ENCODE measurements at places on chromosomes 5 and 9.

- DNase-seq = no peak
Observed at GRCh38 chr5:111950660-111951059, 193.7 kb upstream of the NREP start.

DNA sequence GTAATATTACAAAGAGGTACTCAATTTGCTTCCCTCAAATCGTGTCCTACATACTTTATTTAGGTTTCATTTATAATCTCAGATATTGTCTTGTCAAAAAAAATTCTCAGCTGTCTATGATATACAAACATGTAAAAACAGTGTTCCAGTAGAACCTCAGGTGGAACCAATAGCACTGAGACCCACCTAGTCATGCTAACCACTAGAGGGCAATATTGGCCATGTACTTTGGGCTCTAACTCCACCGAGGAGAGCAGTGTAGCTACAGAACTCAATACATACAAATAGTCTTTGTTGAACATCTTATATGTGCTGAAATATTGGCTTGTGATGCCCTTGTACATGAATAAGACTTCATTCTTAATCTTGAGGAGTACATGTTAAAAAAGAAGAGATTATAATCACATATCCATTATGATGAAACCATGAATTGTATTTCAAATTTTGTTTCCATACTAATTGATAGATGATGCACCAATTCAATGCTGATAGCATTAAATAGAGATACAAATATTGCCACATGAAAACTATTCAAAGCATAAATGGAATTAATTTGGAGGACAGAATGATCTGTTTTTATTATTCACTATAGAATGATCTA, 71.2 kb upstream of the CNTLN start:
- no peak for DNase-seq

- no peak for DNase-seq
Observed at GRCh38 chr5:67677422-67677970, 480.9 kb upstream of the CD180 start.

- DNase-seq = no peak
Observed at GRCh38 chr9:34964458-34964857, 6.4 kb downstream of the PHF24 start.

GRCh38 chr9:126829035-126829434, 24.2 kb downstream of the ZBTB43 start:
- no peak for DNase-seq

DNA sequence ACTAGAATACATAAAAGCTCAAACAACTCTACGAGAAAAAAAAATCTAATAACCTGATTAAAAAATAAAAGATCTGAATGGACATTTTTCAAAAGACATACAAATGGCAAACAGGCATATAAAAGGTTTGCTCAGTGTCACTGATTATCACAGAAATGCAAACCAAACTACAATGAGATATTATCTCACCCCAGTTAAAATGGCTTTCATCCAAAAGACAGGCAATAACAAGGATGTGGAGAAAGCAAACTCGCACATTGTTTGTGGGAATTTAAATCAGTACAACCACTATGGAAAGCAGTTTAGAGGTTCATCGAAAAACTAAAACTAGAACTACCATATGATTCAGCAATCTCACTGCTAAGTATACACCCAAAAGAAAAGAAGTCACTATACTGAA, 20.8 kb downstream of the UGT3A2 start:
- no peak for DNase-seq

- DNase-seq = no peak
Observed at GRCh38 chr5:178391480-178391879, 158.9 kb upstream of the PHYKPL start.

GRCh38 chr5:147400881-147401280, 109.0 kb downstream of the DPYSL3 start:
- DNase-seq = no peak

GRCh38 chr9:17757816-17758215, 178.9 kb downstream of the SH3GL2 start:
- no peak for DNase-seq

DNA sequence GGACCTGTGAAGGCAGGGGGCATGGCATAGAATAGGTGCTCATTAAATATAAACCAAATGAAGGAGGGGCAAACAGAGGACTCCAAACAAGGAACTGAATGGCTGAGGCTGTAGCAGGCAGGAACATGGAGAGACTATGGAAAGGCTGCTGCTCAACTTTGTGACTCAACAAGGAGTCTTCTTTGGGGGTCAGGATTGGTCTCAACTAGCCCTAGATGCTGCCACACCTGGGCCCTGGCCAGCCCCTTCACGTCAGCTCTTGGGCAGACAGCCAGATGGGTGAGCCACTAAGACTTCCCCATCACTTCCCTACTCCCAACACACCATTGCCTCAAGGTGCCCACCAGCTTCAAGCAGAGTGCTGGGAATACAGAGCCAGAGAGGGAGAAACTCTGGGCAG, 11.0 kb downstream of the RPP25L start:
- no peak for DNase-seq

DNA sequence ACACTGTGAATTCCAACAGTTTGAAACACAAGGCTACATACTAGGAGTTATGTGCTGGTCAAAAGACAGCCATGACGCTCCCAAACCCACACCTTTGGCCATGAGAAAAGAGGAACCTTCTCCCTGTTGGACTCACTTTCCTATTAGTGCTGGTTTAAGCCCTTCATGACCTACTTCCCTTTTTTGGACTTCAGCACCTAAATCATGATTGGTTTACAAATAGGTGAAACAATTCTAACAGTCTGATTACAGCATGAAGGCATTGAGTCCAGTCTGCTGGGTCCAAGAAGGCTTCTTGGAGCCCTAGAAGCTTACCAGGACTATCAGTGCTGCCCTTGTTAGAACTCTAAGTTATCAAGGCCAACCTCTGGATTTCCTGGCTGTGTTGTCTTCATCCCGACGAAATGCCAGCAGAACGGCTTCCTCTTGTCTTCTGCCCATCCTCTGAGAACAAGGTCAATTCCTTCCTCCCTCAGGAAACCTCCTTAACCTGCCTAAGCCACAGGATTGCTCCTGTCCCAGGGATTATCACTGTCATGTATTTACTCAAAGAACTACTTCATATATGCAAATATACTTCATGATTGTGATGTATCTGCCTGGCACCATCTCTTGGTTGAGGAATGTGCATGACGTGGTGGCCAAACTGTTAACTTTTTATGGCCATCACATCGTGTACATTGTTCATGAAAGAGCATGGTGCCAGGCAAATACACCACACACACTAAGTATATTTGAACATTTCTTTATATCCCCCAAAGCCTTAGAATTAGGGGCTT, 83.6 kb downstream of the ANKH start:
- no peak for DNase-seq

GRCh38 chr9:124675261-124676158, 95.6 kb downstream of the NR6A1 start:
- DNase-seq = no peak

DNA sequence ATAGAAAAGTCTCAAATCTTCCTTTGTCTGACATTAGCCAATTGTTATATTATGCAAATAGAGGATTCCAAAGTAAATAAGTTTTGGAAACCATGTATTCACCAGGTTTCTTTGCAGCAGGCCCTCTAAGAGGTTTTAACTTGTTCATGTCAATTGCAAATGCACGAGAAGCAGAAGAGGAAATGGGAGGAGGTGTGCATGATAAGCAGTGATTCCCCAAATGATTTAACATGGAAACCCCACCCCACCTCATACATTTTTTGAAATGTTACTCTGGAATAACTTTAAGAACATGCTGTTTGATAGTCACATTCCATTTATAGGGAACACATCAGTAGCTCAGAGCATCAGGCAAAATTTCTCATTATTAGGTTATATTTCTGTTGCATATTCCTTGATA, 190.7 kb downstream of the DOCK8 start:
- DNase-seq = no peak

DNA sequence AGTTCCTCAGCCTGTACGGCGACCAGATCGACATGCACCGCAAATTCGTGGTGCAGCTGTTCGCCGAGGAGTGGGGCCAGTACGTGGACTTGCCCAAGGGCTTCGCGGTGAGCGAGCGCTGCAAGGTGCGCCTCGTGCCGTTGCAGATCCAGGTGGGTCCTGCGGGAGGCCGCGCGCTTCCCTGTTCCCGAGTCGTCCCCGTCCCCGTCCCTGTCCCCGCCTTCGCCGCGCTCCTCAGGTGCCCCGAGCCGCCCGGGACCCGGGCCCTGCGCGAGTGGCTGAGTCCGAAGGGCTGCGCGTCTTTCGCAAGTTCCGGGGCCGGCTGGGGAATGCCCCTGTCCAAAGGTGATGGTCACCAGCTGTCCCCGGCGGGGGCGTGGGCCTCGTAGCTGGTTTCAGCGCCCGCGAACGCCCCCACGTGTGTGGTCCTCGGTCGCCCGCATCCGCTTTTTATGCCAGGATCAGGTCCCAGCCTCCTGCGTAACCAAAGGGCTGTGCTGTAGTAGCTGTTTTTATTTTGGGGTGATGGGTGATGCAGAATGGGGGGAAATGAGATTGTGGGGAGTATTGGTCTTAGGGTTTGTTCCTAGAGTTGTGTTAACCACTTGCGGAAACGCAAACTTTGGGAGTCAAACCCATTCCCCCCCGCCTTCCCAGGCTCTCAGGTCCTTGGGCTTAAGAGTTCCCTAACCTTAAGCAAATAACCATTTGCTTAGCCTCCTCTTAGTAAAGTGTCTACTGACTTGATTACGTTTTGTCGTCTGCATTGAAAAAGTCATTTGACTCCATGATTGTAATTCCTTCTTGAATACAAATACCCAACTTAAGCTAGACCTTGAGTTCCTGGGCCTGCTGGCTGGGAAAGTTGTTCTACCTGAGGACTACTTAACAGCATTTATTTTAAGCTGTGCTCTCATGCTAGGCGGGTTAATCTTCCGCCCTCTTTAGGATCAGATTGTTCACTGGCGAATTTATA, 663 bp downstream of the ISOC1 start:
- DNase-seq = no peak

- no peak for DNase-seq
Observed at GRCh38 chr9:13555516-13555915, 276.0 kb upstream of the MPDZ start.

- no peak for DNase-seq
Observed at GRCh38 chr5:35476036-35476435, 141.6 kb upstream of the SPEF2 start.

GRCh38 chr5:60376860-60377259, 323.1 kb downstream of the DEPDC1B start:
- DNase-seq = no peak

DNA sequence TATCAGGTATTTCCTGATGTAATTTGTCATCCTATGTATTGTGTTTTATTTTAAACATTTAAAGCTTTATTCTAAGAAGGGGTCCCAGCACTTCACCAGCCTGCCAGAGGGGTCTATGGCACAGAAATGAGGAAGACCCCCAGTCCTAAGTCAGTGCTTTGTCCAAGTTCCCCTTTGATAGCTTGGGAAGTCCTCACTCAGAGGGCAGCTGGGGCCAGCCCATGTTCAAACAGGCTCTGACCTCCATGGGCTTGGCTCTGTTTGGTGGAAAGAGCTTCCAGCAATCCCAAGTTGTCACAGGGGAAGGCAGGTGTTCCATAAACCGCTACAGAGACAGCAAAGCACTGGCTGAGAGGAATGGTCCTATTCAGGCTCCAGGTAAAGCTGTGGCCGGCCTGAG, 26.6 kb upstream of the AKNA start:
- DNase-seq = no peak

DNA sequence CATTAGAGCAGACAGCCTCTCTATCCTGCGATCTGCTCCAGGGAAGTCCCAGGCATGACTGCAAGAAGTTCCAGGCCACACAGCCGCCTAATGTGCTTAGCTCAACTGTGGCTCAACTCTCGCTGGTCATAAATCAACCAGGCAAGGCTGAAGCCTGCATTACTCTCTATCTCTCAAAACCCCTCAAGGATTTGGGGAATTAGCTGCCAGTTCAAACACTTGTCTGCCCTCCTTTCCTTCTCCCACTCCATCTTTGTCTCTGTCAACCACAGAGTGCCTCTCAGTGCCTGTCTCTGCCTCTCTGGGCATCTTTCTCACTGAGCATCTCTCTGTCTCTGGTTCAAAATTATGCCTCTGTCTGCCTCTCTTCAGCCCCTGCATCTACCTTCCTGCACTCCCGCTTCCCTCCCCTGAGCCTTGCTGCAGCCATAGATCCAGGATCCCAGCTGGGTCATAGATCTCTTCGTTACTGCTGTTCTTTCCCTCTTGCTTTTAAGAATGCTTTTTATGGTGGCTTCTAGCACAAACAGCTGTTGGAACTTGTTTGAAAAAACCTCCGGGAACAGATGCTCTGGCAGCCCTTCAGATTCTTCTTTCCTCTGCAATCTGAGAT, 27.9 kb upstream of the GALNT10 start:
- DNase-seq = no peak

DNA sequence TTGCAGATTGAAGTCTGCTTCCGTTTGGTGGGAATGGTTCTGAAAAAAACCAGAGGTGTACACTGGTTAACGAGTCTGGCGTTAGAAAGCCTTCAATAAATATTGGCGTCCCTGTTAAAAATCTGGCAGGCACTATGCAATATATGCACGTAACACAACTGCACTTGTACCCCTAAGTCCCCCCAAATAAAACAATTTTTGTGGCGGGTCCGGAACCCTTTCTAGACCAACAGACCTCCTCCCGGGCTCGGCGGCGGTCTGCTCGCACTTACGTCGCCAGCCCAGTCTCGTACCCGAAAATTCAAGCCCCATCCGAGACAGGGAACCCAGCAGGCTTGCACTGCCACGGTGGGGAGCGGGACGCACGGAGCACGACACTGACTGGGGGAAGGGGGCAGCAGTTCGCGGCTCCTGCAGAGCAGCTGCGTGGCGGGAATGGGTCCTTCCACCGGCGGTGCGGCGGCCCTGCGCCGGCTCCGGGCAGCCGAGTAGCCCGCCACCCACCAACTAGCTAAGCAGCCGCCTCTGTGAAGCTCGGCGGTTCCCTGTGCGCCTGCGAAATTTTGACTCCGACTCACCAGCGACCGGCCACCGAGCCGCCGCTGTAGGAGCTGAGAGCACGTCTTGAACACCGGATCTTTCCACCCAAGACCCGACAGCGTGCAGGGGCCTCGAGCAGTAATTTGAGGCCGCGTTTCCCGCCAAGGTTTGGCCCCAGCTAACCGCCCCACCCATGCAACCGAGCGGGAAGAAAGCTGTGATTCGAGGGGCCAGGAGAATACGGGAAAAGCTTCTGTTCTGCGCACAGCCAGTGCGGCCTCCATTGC, 3.9 kb downstream of the MCIDAS start:
- no peak for DNase-seq

GRCh38 chr5:160020964-160021363, 12.0 kb downstream of the TTC1 start:
- DNase-seq = no peak

DNA sequence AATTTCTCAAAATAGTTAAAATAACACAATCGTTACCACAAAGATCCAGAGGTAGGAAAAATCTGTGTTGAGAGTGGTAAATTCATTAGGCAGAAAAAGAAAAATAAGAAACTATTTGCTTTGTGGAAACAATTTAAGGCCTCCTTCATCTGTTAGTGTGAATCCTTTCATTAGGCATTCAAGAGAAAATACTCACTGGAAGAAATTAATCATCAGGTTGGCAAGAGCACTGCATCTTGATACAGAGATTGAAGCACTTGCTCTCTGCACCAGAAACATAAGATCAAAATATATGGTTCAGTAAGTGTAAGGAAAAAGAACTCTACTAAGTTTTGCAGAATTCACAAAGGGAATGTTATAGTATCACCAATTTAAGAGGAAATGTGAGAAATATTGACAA, 44.4 kb downstream of the TTC39B start:
- no peak for DNase-seq

- no peak for DNase-seq
Observed at GRCh38 chr9:112331674-112331952, 1.8 kb downstream of the PTBP3 start.

GRCh38 chr9:35028341-35028740, 38.8 kb downstream of the DNAJB5 start:
- DNase-seq = no peak
